Nucleus accumbens (tissue), 56 donors: ENCODE measurements at places on chromosomes 13 and 19.

DNA sequence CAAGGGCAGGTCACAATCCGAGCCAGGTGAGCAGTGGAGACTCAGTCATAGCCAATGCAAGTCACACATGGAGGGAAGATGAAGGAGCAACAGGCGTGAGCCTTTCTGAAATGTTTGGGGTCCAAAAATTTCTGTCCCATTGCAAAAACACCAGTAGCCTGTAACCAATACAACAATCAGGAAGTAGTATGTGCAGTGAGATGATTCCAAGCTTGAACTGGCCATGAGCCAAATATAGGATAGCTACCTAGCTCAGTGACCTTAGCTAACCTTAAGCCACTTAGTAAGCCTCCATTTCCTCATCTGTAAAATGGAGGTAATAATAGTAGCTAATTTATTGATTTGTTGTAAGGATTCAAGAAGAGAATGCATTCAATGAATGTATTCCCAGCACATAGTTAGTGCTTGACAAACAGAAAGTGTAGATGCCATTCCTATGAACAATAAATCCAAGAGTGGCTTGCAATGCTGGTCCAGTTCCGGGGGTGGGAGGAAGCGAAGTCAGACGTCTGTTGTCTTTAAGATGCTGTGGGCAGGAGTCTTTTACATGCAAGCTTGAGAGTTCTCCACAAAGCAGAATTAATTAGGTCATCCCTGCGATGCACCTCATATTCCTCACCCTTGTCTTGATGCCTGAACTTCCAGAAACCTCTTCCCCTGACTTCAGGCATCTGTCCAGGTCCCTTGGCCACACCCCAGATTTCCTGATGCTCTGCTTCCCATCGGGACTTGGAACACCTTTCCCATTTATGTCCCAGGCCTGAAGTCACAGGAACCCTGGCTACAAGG lies 195.7 kb upstream of the UBL3 start:
- no peak for DNase-seq

- DNase-seq, result no peak
These were observed 22.9 kb downstream of the TNFRSF19 start for GRCh38 chr13:23593148-23593547.

DNA sequence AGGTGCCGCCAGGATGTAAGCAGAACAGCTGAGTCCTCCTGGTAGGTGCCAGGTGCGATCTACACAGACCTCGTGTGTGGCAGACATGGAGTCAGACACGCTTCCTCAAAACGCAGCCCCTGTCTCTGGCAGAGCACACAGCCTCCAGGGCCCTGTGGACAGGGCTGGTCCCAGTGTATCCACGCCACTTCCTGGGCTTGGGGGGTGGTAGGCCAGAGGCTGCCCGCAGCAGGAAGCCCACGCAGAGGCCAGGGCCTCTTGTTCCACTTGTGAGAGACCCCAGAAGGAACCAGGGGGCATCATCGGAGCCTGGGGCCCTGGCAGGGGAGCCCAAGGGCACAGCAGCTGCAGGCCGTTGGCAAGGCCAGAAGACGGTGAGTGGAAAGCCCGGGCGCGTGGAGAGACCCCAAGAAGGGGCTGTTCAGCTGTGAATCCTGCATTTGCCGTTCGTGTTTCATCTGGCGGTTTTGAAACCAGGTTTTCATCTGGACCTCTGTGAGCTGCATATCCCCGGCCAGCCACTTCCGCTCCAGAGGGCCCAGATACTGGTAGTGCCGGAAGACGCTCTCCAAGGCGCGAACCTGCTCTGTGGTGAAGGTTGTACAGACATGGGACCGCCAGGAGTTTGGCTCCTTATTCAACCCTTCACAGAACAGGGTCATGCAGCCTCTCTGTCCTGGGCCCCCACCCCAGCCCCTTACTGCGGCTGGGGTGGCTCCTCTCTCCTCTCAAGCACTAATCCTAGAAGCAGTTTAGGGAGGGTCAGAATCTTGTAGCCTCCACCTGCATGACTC lies 25.1 kb upstream of the SLITRK1 start:
- DNase-seq, result no peak

DNA sequence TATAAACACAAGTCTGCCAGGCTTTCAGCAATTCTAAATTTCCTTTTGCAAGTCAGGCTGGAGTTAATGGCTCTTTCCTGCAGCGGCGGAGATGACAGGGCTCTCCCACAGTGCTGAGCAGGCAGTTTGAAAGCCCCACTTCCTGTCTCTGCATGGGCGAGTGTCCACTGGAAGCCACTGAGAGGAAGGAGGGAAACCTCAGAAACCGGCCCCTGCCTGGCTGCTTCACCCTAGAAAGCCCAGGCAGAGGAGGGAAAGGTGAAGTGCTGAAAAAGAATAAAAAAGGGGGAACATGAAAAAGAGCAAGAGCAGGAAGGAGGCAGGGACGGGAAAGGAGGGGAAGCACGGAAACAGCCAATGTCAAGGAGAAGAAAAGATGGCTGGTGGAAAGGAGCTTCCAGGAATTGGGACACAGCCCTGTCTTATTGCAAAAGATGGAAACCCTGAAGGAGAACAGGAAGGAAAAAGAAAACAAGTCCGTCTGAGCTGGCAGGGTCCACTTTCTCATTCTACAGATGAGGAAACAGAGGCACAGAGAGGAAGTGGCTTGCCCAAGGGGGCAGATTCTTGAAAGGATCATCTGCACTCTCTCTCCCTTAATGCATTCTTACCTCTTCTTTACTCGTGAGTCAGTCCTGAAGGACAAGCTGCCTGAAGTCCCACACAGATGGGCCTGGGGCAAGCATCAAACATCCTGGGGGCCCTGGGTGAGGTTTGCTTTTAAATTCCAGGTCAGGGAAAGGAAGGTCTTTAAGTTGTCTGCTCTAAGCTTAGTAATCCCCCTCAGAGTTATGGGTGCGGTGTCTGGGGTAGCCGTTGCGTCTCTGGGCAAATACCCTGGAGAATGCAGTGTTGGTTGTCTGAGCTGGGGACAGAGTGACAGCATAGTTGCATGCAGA lies 38.8 kb upstream of the ALOX5AP start:
- DNase-seq, result peak; percentile 12

DNA sequence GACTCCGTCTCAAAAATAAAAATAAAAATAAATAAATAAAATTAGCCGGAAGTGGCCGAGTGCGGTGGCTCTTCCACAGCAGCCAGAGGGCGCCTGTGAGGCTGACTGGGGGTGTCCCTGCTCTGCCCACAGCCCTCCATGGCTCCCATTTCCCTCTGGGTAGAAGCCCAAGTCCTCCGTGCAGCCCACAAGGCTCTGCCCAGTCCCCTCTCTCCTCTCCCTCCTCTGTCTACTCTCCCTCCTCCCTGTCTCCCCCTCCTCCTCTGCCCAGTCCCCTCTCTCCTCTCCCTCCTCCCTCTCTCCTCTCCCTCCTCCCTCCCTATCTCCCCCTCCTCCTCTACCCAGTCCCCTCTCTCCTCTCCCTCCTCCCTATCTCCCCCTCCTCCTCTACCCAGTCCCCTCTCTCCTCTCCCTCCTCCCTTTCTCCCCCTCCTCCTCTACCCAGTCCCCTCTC lies 20.4 kb downstream of the MISP start:
- DNase-seq, result no peak

DNA sequence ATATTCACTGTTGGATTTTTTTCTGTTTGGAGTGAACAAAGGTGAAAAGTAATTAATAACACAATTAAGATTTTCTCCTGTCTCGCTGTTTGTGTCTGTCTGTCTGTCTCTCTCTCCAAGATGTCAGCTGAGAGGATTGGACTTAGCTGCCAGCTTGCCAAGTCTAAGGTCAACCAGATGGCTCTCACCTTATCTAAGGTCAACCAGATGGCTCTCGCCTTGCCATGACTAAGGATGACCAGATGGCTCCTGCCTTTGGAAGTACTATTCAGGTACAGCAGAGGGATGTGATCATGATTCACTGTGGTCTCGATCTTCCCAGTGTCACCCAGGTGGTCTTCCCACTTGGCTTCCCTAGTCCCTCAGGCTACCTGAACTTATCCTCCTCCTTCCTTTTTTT lies 1436.4 kb downstream of the UQCRFS1 start:
- DNase-seq, result no peak

GRCh38 chr19:39737351-39737750 lies 478 bp downstream of the CLC start:
- no peak for DNase-seq

GRCh38 chr13:88656751-88657150 lies 985.6 kb downstream of the SLITRK5 start:
- DNase-seq, result no peak

DNA sequence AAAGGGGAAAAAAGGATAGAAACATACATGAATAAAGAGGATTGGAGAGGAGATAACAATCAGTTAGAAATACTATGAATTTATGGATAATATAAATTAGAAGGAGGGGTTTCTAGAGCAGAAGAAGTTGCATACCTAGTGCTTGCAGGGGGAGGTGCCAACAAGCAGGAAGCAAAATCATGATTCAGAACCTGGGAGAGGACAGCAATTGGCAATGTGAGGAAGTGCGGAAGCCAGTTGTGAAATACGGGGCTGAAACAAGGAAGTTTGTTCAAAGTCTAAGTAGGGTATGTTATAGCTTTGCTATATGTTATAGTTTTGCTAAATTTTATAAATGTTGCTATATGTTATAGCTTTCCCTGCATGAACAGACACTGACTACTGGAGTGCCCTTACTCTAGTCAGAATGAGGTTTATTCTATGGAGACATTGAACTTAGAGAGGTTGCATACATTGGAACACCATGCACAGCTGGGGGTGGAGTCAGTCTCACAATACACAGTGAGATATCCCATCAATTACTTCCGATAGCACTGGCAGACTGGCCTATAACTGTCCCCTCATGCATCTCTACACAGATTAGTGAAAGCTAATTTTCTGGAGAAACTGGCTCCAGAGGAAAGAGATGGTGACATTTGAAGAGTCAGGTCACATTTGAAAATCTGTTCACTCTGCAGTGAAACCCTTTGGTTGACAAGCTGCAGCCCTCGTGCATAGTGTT lies 92.1 kb downstream of the GPC6 start:
- no peak for DNase-seq

GRCh38 chr13:114319441-114319913 lies 5.2 kb downstream of the CHAMP1 start:
- DNase-seq, result no peak

GRCh38 chr13:49645451-49645850 lies 17.1 kb downstream of the ARL11 start:
- no peak for DNase-seq
